Activated CD4-positive, alpha-beta T cell treated with anti-CD3 and anti-CD28 coated beads for 36 hours (primary cell): ENCODE measurements at places on chromosomes 4 and X.

- H3K27me3 ChIP-seq, result no peaks in the 10 kb centered on the region
- no peak overlapping the region for H3K27ac ChIP-seq
- DNase-seq, result no peak
- H3K36me3 ChIP-seq, result peaks cover 6% of the 10 kb centered on the region
- no peaks in the 10 kb centered on the region for H3K4me1 ChIP-seq
- no peak overlapping the region for H3K4me3 ChIP-seq
Observed at GRCh38 chr4:185275501-185275900, 66.1 kb downstream of the SNX25 start.

DNA sequence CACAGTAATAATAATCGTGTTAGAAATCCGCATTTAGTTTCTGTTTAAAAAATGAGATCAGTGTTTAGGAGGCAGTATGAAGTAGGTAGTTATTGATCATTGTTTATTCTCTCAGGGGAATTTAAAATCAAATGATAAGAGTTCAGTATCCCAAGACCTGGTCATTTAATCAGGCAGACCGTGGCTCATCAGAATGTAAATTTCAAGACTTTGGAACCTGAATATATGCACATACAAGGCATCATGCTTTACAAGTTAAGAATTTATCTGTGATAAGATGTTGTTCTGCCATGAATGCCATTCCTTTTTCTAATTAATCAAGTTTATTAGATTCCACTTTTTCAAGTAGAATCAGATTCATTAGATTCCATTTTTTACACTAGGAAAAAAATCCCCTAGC is 133.5 kb upstream of the MAOA start:
- H3K4me1 ChIP-seq, result no peaks in the 10 kb centered on the region
- peaks cover 2% of the 10 kb centered on the region for H3K36me3 ChIP-seq
- H3K27me3 ChIP-seq, result peaks cover 2% of the 10 kb centered on the region
- H3K4me3 ChIP-seq, result no peak overlapping the region
- no peak overlapping the region for H3K27ac ChIP-seq
- DNase-seq, result no peak

DNA sequence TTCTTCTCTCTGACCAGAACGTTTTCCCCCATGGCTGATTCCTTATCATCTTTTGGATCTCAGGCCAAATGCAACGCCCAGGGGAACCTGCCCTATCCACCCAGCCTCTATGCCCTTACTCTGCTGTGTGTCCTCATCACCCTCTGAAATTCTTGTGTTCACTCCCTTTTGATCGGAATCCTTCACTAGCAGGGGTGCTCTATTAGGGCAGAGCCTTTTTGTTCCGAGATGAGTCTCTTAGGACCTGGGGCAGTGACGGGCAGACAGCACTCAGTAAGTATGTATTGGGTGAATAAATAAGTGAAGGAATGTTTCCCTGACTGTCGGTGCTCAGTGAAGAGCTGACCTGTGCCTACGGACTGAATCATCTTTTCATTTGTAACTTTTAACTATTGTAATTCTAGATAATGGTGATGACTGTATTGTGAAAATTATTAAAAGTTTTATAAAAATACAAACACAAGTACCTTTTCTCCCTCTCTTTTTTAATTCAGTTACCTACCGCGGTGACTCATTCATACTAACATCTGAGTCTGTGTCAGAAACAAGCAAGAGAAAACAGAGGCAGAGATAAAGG is 4.8 kb upstream of the TENM3 start:
- no peaks in the 10 kb centered on the region for H3K4me1 ChIP-seq
- no peak for DNase-seq
- H3K36me3 ChIP-seq, result no peaks in the 10 kb centered on the region

GRCh38 chr4:141575884-141576283 is 60.5 kb upstream of the IL15 start:
- no peaks in the 10 kb centered on the region for H3K36me3 ChIP-seq
- H3K4me1 ChIP-seq, result no peaks in the 10 kb centered on the region
- no peak for DNase-seq

- H3K27me3 ChIP-seq, result no peaks in the 10 kb centered on the region
- H3K4me3 ChIP-seq, result no peak overlapping the region
- H3K27ac ChIP-seq, result no peak overlapping the region
- H3K36me3 ChIP-seq, result no peaks in the 10 kb centered on the region
- DNase-seq, result no peak
Observed at GRCh38 chrX:134526399-134526798, 66.4 kb downstream of the HPRT1 start.

DNA sequence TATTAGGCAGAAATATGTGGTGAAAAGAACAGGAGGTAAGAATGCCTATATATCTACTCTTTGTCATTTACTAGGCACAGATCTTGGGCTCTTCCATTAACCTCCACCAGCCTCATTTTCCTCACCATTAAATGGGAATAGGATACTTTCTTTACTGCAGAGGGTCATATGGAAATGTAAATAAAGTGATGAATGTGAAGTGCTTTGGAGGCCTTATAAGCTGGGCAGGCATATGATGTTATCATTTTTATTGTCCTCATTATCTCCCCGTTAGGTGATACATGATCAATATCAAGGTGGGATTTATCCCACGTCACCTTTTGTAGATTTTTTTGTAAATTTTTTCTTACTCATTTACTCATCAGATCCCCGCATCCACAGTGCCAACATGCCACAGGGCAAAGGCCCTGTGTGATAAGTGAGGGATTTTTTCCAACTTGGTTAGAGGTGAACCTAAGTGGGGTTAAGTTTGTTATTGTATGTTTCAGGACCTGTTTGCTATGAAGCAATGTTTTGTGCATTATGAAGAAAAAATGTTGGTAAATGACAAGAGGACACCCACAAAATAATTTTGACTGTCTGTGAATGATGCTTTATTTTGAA is 107.8 kb downstream of the SLC4A4 start:
- no peaks in the 10 kb centered on the region for H3K4me1 ChIP-seq
- no peak overlapping the region for H3K27ac ChIP-seq
- no peak for DNase-seq

- peak; percentile 3 for DNase-seq
- H3K4me3 ChIP-seq, result peak within 1 kb of the TSS; percentile 32
- H3K27me3 ChIP-seq, result peaks cover 23% of the 10 kb centered on the region
- H3K27ac ChIP-seq, result no peak within 1 kb of the TSS
- no peaks in the 10 kb centered on the region for H3K36me3 ChIP-seq
Observed at GRCh38 chrX:108439426-108439942, at the start of gene COL4A5. COL4A5 (plus strand) TSS chrX:108439838; CDS start chrX:108440126, 288 bp downstream.

GRCh38 chr4:147019091-147019490 is 73.4 kb upstream of the TTC29 start:
- H3K27me3 ChIP-seq, result peaks cover 2% of the 10 kb centered on the region
- no peaks in the 10 kb centered on the region for H3K36me3 ChIP-seq
- H3K4me1 ChIP-seq, result no peaks in the 10 kb centered on the region
- peak; percentile 71 for DNase-seq

- no peaks in the 10 kb centered on the region for H3K36me3 ChIP-seq
- no peak overlapping the region for H3K4me3 ChIP-seq
- H3K4me1 ChIP-seq, result no peaks in the 10 kb centered on the region
- H3K27ac ChIP-seq, result no peak overlapping the region
Observed at GRCh38 chr4:45160951-45161350, 434.6 kb upstream of the GNPDA2 start.

GRCh38 chrX:43559644-43560043 is 96.5 kb upstream of the MAOA start:
- H3K27ac ChIP-seq, result no peak overlapping the region
- H3K36me3 ChIP-seq, result no peaks in the 10 kb centered on the region
- H3K27me3 ChIP-seq, result no peaks in the 10 kb centered on the region
- peak; percentile 54 for DNase-seq
- no peak overlapping the region for H3K4me3 ChIP-seq
- H3K4me1 ChIP-seq, result no peaks in the 10 kb centered on the region

DNA sequence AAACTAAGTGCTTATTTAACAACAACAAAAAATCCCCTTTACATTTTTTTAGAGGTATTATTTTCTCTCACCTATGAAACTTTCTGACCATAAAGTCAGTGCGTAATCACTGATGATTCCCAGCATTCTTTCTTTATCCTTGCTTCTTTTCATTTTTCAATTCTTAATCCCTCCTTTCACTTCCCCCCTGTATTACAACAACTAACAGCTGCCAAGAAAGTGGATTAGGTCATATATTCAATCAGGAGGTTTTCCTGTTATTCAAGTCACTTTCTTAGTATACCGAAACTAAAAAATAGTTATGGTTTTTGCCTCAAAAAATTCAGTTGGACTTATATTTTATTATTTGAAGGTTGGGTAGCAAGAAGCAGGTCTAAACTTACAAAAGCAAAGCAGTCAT is 2.1 kb upstream of the STAP1 start:
- H3K36me3 ChIP-seq, result peaks cover under 1% of the 10 kb centered on the region
- H3K4me1 ChIP-seq, result peaks cover 24% of the 10 kb centered on the region
- DNase-seq, result no peak
- H3K4me3 ChIP-seq, result no peak overlapping the region
- H3K27ac ChIP-seq, result no peak overlapping the region
- no peaks in the 10 kb centered on the region for H3K27me3 ChIP-seq

DNA sequence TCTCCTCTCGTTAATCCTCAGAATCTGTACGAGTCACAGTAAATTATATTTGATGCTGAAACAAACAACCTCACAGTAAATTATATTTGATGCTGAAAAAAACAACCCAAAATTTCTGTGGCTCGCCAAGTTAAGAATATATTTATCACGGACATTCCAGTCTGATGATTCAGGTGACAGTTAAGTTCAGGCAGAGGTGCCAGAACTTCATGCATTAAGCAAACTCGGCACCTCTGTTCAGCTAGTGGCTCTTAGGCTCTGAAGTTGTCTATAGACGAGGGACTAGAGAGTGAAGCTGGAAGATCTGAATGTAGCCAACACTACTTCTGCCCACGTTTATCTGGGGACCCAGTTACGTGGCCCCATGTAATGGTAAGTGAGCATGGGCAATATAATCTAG is 132.2 kb upstream of the AGA start:
- no peak for DNase-seq
- H3K4me3 ChIP-seq, result no peak overlapping the region
- no peaks in the 10 kb centered on the region for H3K36me3 ChIP-seq
- H3K27ac ChIP-seq, result no peak overlapping the region

GRCh38 chrX:13697455-13697854 is 8.5 kb downstream of the RAB9A start:
- no peak overlapping the region for H3K4me3 ChIP-seq
- DNase-seq, result no peak
- H3K36me3 ChIP-seq, result peaks cover 28% of the 10 kb centered on the region

GRCh38 chr4:38189445-38189844 is 229.2 kb downstream of the PTTG2 start:
- no peaks in the 10 kb centered on the region for H3K27me3 ChIP-seq
- H3K4me1 ChIP-seq, result peaks cover 6% of the 10 kb centered on the region
- H3K36me3 ChIP-seq, result no peaks in the 10 kb centered on the region
- no peak overlapping the region for H3K4me3 ChIP-seq
- peak; percentile 57 for DNase-seq
- no peak overlapping the region for H3K27ac ChIP-seq

DNA sequence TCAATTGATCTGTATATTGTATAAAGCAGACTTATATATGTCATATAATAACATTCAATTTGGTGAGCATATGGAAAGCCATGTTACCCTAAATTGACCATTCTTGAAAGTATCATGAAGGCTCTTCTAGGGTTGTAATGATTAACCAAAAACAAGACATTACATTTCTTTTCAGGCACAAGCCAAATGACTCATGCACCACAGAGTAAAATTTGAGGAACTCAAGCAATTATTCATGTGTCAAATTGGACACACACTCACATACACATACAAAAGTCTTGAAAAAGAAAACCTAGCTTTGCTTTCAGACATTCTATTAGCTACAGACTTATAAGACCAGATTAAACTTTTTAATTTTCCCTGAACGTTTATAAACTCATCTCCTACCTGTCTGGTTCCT is 146.5 kb upstream of the PCDH18 start:
- no peak overlapping the region for H3K27ac ChIP-seq
- H3K4me3 ChIP-seq, result no peak overlapping the region
- no peaks in the 10 kb centered on the region for H3K4me1 ChIP-seq
- no peaks in the 10 kb centered on the region for H3K27me3 ChIP-seq

DNA sequence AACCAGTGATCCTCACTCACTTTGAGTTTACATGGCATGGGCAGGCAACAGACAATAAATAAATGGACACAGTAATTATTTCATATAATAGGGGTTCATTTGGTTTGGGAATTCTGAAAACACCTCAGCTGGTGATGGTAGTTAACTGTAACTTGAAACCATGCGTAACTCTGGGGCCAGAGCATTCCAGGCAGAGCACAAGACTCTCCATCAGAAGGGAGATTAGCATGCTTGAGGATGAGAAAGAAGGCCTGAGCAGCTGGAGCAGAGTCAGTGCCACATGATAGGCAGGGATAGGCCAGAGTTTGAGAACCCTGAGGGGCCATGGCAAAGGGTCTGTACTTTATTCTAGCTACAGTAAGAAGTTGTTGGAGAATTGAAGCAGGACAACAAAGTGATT is 56.3 kb upstream of the CXCL8 start:
- H3K27ac ChIP-seq, result no peak overlapping the region
- no peak overlapping the region for H3K4me3 ChIP-seq
- no peaks in the 10 kb centered on the region for H3K4me1 ChIP-seq
- peaks cover 4% of the 10 kb centered on the region for H3K27me3 ChIP-seq
- DNase-seq, result no peak
- no peaks in the 10 kb centered on the region for H3K36me3 ChIP-seq

- no peak overlapping the region for H3K27ac ChIP-seq
- DNase-seq, result no peak
- H3K4me1 ChIP-seq, result no peaks in the 10 kb centered on the region
- H3K27me3 ChIP-seq, result no peaks in the 10 kb centered on the region
- H3K36me3 ChIP-seq, result peaks cover 35% of the 10 kb centered on the region
- H3K4me3 ChIP-seq, result no peak overlapping the region
Observed at GRCh38 chr4:55965585-55965984, 16.8 kb downstream of the CEP135 start.

- H3K27me3 ChIP-seq, result peaks cover 6% of the 10 kb centered on the region
- no peaks in the 10 kb centered on the region for H3K4me1 ChIP-seq
- H3K36me3 ChIP-seq, result no peaks in the 10 kb centered on the region
- no peak overlapping the region for H3K27ac ChIP-seq
Observed at GRCh38 chr4:120809518-120809917, 113.0 kb downstream of the PRDM5 start.

DNA sequence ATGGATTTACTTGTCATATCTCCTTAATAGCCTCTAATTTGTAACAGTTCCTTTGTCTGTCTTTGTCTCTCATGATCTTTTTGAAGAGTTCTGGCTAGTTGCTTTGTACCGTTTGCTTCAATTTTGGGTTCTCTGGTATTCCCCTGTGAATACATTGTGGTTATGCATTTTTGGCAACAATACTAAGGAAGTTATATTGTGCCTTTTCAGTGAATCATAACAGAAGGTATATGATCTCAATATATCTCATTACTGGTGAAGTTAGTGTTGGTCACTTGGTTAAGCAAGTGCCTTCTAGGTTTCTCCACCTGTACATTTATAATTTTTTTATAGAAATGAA is 48.6 kb downstream of the DCLK2 start:
- no peak overlapping the region for H3K27ac ChIP-seq
- H3K27me3 ChIP-seq, result peaks cover 14% of the 10 kb centered on the region
- no peaks in the 10 kb centered on the region for H3K36me3 ChIP-seq
- DNase-seq, result no peak
- no peak overlapping the region for H3K4me3 ChIP-seq

DNA sequence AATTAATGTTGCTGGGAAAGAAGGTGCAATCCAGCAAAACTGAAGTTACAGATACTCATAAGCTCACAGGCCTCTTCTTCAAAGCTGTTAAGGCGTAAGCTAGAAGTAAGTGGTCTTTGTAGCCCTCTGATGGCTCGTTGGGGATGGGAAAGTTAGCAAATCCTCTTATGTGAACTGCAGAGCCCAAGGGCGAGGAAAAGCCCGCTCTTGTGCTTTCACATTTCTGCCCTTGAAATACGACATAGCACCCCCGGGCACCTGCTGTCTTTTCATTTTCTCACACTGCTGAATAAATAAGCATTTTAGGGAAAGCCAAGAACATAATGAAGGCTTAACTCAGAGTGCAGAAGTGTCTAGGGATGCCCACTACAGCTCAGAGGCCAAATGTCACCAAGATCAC is 73.1 kb upstream of the SORBS2 start:
- no peak overlapping the region for H3K4me3 ChIP-seq
- H3K4me1 ChIP-seq, result peaks cover 5% of the 10 kb centered on the region
- no peaks in the 10 kb centered on the region for H3K36me3 ChIP-seq
- H3K27me3 ChIP-seq, result peaks cover 9% of the 10 kb centered on the region
- no peak overlapping the region for H3K27ac ChIP-seq
